ENCODE measurements at places on chromosomes 7 and 10. TPM values are rescaled to one million over a fixed set of nuclear protein-coding genes. Genes with fewer than 3 reads are reported as not detected.
A peak's percentile ranks its signal among the peaks of the same experiment; 100 is the strongest.

DNA sequence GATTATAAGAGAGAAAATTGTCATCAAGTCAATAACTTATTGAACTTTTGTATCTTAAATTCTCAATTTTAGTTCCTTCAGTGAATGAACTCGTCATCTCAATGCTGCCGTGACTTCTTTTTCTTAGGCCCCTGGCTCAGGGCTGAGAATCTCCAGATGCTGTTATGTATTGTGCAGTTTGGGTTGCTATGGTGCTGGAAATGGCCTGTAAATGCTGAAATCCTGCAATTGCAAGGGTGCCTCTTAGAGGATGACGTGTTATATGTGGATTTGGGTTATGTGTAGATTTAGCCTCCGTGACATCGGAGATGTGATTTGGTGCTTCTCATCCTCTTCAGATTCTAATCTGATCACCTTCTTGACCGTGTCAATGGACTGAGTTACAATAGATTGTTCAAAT lies 55.7 kb upstream of the ZRANB1 start:
- DNase-seq: no peak

GRCh38 chr10:70254778-70255328 lies 21.6 kb upstream of the PPA1 start:
- no peak for DNase-seq

DNA sequence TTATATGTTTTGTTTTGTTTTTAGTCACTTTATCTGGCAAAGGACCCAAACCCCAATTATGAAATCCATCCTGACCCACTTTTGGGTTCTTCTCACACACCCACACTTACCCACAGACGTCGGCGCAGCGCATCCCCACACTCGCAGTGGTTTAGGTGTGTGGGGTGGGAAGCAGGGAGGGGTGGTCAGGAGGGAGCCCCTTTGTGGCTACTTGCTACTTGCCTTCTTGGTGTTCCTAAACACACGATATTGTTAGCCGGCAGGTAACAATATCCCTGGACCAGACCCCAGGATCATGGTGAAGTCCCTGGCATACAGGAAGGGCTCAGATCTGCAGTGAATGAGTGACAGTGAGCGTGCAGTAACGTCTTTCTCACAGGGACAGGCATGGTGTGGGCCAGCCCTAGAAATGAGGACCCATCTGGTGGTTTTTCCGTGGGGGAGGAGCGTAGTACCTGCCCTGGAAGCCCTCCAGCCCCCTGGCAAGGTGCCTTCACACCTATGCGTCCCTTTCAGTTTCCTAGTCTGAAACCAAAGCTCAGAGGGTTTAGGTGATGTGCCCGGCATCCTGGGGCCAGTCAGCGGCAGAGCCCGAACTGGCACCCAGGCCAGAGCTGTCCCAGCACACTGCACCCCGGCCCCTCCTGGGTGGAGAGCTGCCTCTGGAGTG lies 4.4 kb downstream of the SPOCK2 start:
- no peak for DNase-seq

DNA sequence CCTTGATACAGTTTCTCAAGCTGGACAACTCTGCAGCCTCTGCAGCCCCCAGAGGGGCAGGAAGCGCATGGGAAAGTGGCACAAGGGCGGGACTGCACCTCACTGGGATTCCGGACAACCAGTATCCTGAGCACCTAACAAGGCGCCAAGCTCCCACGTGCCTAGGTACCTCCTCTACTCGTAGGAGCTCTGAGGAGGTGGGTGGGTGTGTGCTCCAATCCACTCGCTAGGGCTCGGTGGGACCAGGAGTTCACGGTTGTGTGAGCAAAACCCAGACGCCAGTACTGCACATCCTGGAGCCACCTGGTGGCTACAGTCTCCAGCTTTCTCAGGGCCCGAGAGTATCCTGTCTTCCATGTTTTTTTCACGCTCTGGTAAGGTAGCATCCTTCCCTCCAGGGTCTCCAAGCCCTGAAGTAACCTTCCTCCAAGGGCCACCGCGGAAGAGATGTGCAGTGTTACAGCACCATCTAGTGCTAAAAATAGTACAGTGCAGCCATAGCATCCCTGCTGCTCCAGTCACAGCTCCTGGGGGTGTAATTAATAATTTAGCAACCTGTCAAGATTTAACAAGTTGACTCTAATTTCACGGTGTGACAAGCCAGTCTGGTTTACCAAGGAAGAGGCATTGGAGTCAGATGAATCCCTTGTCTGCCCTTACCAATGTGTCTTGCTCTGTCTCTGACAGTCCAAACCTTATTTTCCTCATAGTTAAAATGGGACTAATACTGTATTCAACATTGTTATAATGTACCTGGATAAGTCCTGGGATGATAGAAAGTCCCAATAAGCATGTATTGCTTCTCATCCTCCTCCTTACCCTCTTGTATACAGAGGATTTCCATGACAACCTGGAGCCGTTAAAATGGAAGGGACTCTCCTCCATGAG lies 70.4 kb downstream of the HERPUD2 start:
- peak; percentile 11 for DNase-seq

DNA sequence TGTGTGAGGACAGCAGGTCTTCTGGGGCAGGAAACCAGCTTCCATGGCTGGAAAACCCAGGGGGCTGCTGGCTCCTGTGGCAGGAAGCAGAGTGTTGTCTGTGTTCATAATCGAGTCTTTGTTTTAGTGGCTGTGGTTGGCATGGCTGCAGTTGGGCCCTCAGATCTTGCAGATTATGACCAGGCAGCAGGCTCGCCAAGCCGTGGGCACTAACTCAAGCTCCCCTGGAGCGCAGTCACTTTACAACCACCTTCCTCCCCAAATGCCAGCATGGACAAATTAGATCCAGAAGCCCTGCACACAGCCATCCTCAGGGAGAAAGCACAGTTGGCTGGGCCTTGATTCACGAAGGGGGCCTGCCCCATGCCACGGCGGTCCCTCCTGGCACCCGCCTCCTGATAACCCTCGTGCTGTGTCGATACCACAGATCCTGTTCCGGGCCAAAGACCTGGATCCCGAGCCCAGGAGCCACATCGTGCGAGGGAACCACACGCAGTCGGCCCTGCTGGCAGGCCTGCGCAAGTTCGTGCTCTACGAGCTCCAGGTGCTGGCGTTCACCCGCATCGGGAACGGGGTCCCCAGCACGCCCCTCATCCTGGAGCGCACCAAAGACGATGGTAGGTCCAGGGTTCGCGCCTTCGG lies 552.5 kb upstream of the FOXK1 start:
- DNase-seq: peak; percentile 40

- DNase-seq: no peak
Measured at GRCh38 chr7:38185395-38186307, 7.6 kb downstream of the STARD3NL start.

DNA sequence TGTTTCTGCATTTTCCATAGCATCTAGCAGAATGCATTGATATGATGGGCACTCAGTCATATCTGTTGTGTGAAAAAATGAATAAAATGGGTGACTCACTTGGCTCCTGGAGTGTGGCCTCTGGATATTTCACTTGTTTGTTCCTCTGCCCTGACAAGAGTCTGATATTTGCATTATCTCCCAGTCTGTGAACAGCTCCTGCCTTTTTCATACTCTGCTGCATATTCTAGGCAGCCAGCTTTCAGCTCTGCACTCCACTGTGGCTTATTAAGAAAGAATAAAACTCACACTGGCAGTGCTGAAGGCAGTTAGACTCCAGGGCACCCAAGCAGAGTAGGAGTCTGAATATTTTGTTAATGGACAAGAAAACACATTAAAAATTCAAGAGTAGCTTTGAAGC lies 623.9 kb downstream of the SORCS1 start:
- no peak for DNase-seq

GRCh38 chr7:111364413-111364812 lies 197.9 kb downstream of the IMMP2L start:
- no peak for DNase-seq

- DNase-seq: no peak
Measured at GRCh38 chr10:89283025-89283935, 18.6 kb upstream of the IFIT2 start.

DNA sequence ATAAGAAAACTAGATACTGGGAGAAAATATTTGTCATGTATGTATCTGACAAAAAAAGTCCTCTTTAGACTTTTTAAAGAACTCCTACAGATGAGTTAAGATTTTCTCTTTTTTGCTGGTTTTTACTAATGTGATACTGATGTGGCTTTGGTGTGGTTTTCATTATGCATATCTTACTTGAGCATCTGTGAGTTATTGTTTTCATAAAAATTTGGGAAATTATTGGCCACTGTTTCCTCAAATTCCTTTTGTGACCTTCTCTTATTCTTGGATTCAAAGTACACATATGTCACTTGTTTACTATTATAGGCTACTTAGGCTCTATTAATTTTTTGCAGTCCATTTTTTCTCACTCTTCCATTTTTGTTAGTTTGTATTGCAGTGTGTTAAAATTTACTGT lies 89.0 kb downstream of the PPP1R9A start:
- no peak for DNase-seq

- DNase-seq: no peak
Measured at GRCh38 chr7:22363756-22364422, 6.9 kb upstream of the RAPGEF5 start.

DNA sequence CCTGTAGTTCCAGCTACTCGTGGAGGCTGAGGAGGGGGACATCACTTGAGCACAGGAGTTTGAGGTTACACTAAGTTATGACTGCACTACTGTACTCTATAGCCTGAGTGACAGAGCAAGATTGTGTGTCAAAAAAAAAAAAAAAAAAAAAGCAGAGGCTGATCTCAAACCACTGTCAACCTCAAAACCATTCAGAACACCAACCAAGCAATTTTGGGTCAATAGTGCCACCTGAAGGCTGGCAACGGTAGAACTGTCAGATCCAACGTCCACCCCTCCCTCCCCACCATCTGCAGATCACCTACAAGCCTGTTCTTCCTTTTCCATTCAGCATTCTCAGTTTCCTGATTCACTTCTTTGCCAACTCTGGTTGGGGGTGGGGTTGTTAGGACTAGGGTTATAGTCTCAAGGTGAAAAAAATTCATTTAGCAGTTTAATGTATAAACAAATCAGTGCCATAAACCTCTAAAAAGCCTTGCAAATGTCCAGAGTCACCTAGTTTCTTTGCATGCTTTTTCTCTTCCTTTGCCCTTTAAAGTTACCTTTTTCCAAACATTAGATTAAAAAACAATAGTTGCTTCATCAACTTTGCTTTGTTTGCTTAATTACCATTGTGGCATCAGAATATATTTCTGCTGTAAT lies 2.6 kb downstream of the MRPS33 start:
- DNase-seq: peak; percentile 39

Gene FOXP2
- total RNA-seq: 20.0 TPM

Gene POMZP3
- total RNA-seq: 4.5 TPM

Gene MSS51
- total RNA-seq: 1.6 TPM

All from frontal cortex (tissue), 4 donors.